ENCODE measurements at places on chromosomes 6 and 20. TPM values are rescaled to one million over a fixed set of nuclear protein-coding genes. Genes with fewer than 3 reads are reported as not detected.

Gene TNFRSF21
- 13.0 TPM for total RNA-seq

Gene HDDC2
- total RNA-seq = 101 TPM

Gene PNPLA1
- total RNA-seq = 1.4 TPM

Gene MEP1A
- 2.2 TPM for total RNA-seq

Gene ACSS1
- 26.2 TPM for total RNA-seq

Gene PAK5
- total RNA-seq = 3.1 TPM

GRCh38 chr20:38968090-38968489, 5.9 kb downstream of the DHX35 start:
- no peak for DNase-seq

DNA sequence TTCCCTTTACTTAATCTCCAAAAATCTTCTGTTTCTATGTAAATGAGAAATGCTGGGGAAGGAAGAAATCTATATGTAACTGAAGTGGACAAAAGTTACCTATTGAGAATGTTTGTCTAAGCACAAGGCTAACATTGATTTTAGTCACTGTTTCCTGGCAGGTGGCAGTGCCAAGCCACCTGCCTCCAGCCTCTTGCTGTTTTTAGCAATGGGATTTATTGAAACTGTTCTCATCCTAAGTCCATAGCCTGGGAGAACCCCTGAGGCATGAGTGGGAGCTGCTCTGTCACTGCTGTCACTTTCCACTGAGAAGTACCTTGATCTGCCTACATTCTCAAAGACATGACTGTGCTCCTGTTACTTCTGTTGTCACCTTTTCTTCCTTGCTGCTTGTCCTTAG, 14.7 kb downstream of the ENPP3 start:
- DNase-seq = no peak

GRCh38 chr20:63382551-63383300, 21.6 kb upstream of the CHRNA4 start:
- DNase-seq = no peak

DNA sequence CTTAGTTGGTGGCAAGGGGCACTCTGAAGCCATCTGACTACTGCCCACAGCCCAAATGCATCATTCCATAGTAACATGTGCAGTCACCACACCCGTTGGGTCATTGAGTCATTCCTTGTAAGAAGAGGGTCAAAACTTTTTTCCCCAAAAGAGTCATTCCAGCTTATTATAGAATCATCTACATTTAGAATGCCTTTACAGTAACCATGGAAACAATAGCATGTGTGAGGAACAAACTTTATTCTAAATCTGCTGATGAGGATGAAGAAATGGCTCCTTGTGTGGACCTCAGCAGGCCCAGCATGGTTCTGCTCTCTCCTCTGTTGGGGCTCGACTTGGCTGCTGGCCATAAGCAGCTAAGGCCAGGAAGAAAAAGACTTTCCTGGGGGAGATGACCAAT, 111.2 kb upstream of the PTPRT start:
- no peak for DNase-seq

DNA sequence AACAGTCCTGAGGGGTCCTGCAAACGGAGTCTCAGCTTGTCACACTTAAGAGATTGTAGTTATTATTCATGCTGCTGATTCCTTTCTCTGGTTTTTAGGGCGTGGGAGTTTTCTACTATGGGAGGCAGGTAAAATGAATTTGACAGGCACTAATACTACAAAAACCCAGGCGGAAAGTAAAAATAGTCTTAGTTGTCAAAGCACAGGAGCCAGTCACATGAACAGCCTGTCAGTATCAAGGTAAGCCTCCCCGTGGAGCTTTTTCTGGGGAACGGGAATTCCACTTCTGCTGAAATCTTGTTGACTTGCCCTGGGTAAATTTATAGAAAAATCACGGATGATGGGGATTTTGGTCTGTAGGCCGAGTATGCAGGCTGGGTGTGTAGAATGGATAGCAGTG, 79.8 kb downstream of the SLC24A3 start:
- no peak for DNase-seq

DNA sequence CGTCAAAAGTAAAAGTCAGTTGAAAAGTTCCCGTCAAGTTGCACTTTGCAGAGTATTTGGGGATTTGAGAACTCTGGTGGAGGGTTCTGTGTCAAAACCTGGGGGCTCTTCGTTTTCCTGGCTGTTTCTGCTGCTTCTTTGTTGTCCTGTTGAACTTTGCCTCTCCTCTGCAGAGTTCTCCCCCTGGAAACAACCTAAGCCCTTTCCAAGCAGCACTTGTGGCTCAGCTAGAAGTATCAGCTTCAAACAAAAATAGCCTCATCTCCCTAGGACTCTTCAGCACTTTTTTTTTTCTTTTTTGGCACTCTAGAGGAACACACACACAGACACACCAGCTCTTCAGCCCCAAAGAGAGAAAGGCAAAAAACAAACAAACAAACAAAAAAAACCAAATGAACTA, at the start of gene TRDN:
Gene TRDN, minus strand, starts transcription at position 169 of the 400 bp plus-strand sequence. CDS start 175 bp downstream, outside the sequence.
- peak; percentile 55 for DNase-seq

- DNase-seq = no peak
Measured at GRCh38 chr6:27288136-27289044, 23.7 kb downstream of the POM121L2 start.

- peak; percentile 39 for DNase-seq
Measured at GRCh38 chr6:31042806-31043205, 32.5 kb downstream of the MUC22 start.

GRCh38 chr20:12207875-12208274, 290.2 kb downstream of the BTBD3 start:
- DNase-seq = peak; percentile 5

- peak; percentile 28 for DNase-seq
Measured at GRCh38 chr20:24382743-24383142, 86.7 kb upstream of the SYNDIG1 start.

DNA sequence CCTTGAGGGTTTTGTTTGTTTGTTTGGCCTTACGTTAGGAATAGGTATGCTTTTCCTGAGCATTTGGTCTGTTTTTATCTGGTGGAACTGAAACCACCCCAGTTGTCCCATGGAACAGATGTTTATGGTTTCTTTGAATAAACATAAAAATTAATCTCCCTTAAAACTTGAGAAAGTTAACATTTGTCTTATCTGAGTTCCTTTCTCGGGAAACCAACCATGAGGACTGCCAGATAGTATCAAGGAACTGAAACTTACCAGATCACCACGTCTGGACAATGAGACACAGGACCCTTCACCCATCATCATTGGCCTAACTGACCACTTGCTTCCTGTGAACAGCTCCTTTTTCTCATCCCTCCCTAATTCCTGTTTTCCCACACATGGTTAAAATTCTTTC, 15.3 kb upstream of the HECA start:
- DNase-seq = no peak

DNA sequence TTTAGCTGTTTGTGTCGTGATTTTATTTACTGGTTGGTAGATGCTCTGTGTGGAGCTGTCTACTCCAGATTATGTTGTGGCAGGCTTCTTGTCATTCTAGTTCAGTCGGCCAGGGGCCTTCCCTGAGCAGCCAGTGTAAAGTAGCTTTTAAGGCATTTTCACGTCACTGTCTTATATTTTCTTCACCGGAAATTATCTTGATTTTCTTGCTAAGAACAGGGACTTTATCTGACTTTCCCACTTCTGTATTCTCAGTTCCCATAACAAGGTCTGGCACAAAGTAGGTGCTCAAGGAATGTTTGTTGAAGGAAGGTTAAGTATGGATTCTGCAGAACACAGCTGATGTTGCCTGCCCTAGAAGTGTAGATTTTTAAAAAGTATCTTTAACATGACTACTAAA, 868 bp downstream of the LTV1 start:
- no peak for DNase-seq

All from umbilical cord (tissue), 2 donors.